Esophagus muscularis mucosa (tissue), 4 donors: ENCODE measurements at places on chromosomes 4 and X. TPM values are rescaled to one million over a fixed set of nuclear protein-coding genes. Genes with fewer than 3 reads are reported as not detected.

GSX2 gene
- total RNA-seq = not detected

- H3K27ac ChIP-seq = no peak overlapping the region
- no peak overlapping the region for H3K4me3 ChIP-seq
- H3K4me1 ChIP-seq = no peaks in the 10 kb centered on the region
- H3K27me3 ChIP-seq = no peaks in the 10 kb centered on the region
- H3K36me3 ChIP-seq = no peaks in the 10 kb centered on the region
These were observed 6.1 kb upstream of the BDH2 start for GRCh38 chr4:103105558-103106356.

DNA sequence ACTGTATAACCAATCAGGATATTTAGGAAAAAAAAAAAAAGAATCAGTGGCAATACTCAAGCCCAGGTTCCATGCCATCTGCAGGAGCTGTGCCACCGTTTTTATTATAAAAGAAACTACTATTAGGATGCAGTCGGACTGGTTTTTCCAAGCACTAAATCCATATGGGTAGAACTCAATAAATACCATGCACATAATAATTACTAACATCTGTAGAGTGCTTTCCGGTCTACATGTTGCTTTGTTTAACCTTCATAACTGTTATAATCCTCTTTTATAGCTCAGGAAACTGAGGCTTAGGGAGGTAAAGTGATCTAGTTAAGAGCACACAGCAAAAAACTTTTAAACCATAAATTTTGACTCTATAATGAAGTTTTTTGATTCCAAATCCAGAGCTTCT, 24.0 kb downstream of the ARSJ start:
- DNase-seq = no peak
- H3K4me1 ChIP-seq = peaks cover 59% of the 10 kb centered on the region
- no peak overlapping the region for H3K4me3 ChIP-seq
- no peaks in the 10 kb centered on the region for H3K27me3 ChIP-seq

- H3K27ac ChIP-seq = no peak overlapping the region
- no peaks in the 10 kb centered on the region for H3K4me1 ChIP-seq
- DNase-seq = no peak
- H3K36me3 ChIP-seq = no peaks in the 10 kb centered on the region
These were observed 983.4 kb upstream of the ADGRL3 start for GRCh38 chr4:60216752-60217151.

GCNA gene
- 1.2 TPM for total RNA-seq

SASH3 gene
- total RNA-seq = 10.4 TPM

DNA sequence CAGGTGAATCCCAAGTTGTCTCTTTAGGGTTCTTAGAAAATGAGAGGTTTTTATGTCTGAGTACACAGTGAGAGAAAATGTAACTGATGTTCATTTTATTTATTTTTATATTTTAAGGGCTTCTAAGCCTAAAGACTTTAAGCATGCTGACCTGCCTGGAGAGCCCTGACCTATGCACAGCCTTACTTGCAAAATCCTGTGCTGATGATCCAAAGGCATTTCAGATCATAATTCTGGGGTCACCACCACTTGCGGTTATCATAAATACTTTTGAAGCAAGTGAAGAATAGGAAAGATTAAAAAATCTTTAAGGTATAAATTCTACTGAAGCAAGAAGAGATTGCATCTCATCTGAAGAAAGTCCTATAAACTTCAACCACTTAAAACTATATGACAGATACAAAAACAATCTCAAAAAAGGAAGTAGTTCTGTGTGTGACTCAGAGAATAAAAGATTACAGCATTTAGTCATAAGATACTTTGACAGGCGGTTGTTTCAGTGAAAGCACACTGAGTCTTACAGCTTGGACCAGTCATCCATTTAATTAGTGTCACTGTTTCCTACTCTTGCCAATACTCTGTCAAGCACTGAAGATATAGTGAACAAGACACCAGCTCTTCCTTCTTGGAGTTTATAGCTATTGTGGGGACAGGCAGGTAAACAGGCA, 245.2 kb upstream of the DIPK2B start:
- H3K4me3 ChIP-seq = no peak overlapping the region
- peaks cover 7% of the 10 kb centered on the region for H3K4me1 ChIP-seq
- H3K27me3 ChIP-seq = no peaks in the 10 kb centered on the region
- DNase-seq = no peak
- H3K27ac ChIP-seq = peak overlapping the region; percentile 58

DNA sequence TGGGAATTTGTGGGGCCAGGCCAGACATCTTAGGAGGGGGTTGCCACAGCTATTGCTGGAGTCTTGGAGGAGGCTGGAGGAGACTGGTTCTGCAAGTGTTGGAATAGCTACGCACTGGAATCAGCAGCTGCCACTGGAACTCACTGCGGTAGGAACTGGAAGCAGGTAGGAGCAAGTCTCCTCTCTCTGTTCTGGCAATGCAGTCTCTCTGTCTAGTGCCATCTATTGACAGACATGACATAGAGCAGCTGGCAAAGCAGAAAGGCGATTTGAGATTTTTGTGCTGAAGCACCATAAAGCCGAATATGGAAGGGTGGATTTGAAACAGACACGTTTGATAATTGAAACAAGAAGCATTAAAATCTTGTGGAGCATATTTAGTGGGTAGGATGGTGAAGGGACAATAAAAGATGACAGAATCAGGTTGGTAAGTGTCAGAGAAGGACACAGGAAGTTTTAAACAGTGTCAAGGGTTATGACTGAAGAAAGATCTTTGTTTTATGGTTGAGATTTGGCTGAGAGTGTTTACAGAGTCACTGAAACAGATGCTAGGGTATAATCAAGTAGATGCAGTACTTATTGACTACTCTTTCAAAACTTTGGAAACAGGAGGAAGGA, 23.5 kb upstream of the SYNPO2 start:
- H3K4me1 ChIP-seq = peaks cover 13% of the 10 kb centered on the region
- H3K27me3 ChIP-seq = no peaks in the 10 kb centered on the region
- no peak overlapping the region for H3K27ac ChIP-seq
- no peak overlapping the region for H3K4me3 ChIP-seq
- no peaks in the 10 kb centered on the region for H3K36me3 ChIP-seq

DNA sequence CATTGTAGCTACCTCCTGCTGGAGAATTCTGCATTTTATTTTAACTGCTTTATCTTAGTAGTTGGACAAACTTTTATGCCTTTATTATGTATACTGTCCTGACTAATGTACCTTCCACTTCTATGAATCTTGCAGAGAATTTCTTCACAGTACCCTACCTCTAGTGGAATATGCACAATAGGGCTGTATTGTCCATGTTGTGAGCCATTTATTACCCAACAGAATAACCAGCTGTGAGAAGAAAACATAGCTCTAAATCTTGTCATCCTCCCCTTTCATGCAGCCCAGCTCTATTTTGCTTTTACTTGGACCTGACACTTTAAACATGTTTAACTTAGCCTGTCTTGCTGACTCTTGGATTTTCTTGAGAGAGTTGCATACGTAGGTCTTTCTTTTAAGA, 56.2 kb downstream of the MCUB start:
- no peak overlapping the region for H3K4me3 ChIP-seq
- DNase-seq = no peak
- no peaks in the 10 kb centered on the region for H3K27me3 ChIP-seq
- no peaks in the 10 kb centered on the region for H3K36me3 ChIP-seq
- no peaks in the 10 kb centered on the region for H3K4me1 ChIP-seq
- H3K27ac ChIP-seq = no peak overlapping the region

NXF2B gene
- total RNA-seq = not detected

DNA sequence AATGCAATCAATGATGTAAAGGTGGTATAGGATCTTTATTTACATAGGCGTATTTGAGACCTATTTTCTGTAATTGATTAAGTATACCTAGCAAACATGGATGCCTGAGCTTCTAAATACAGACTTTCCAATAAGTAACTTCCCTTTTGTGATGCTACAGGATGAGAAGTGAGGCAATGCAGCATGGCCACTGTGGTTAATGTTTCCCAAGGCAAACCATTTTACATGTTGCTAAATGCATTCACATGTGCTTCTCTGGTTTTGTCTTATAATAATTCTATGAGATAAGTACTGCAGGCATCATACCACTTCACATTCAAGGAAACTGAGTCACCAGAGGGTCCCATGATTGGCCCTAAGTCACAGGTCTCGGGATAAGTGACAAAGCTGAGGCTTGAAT, 35.7 kb upstream of the NKX3-2 start:
- no peak overlapping the region for H3K27ac ChIP-seq
- no peak for DNase-seq
- H3K4me1 ChIP-seq = no peaks in the 10 kb centered on the region
- peaks cover 79% of the 10 kb centered on the region for H3K36me3 ChIP-seq
- H3K4me3 ChIP-seq = no peak overlapping the region

C4orf36 gene
- total RNA-seq = 1.3 TPM

DNA sequence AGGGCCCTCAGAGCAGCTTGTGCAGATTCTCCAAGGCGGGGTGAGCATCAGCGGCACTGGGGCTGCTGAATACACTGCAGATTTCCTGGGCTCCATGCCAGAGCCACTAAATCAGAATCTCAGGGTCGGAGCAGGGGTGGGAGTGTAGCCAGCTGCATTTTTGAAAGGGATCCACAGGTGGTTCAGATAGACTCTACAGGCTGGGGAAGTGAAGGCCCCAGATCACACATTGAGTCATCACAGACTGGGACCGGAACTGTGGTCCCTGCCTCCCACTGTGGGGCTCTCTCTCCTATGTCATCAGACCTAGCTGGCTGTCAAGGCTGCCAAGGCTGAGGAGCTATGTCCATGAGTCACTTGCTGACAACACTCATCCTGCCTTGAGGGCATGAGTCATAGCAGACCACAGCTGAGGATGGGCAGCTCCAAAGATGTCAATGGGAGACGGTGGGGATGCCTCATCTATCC, 162.3 kb upstream of the MAMLD1 start:
- H3K27ac ChIP-seq = no peak overlapping the region
- no peak for DNase-seq

- peaks cover 5% of the 10 kb centered on the region for H3K4me1 ChIP-seq
- no peak overlapping the region for H3K27ac ChIP-seq
- no peaks in the 10 kb centered on the region for H3K36me3 ChIP-seq
- no peak for DNase-seq
These were observed 69.4 kb upstream of the ACSL1 start for GRCh38 chr4:184895012-184895695.

GRCh38 chr4:117063961-117064696, 21.2 kb downstream of the TRAM1L1 start:
- no peak overlapping the region for H3K4me3 ChIP-seq
- no peak overlapping the region for H3K27ac ChIP-seq
- DNase-seq = no peak

ARMCX4 gene
- 6.0 TPM for total RNA-seq

GRCh38 chr4:187071946-187072600, 348.4 kb upstream of the FAT1 start:
- no peak overlapping the region for H3K4me3 ChIP-seq
- H3K36me3 ChIP-seq = no peaks in the 10 kb centered on the region
- H3K27me3 ChIP-seq = no peaks in the 10 kb centered on the region
- no peaks in the 10 kb centered on the region for H3K4me1 ChIP-seq

- no peaks in the 10 kb centered on the region for H3K36me3 ChIP-seq
- no peak for DNase-seq
- H3K4me1 ChIP-seq = no peaks in the 10 kb centered on the region
- no peaks in the 10 kb centered on the region for H3K27me3 ChIP-seq
These were observed 37.4 kb downstream of the LHFPL1 start for GRCh38 chrX:112642349-112642748.

- no peaks in the 10 kb centered on the region for H3K36me3 ChIP-seq
- H3K27me3 ChIP-seq = no peaks in the 10 kb centered on the region
- H3K27ac ChIP-seq = peak overlapping the region; percentile 93
- no peak for DNase-seq
These were observed 4.0 kb downstream of the IGFBP7 start for GRCh38 chr4:57106181-57106580.

DNA sequence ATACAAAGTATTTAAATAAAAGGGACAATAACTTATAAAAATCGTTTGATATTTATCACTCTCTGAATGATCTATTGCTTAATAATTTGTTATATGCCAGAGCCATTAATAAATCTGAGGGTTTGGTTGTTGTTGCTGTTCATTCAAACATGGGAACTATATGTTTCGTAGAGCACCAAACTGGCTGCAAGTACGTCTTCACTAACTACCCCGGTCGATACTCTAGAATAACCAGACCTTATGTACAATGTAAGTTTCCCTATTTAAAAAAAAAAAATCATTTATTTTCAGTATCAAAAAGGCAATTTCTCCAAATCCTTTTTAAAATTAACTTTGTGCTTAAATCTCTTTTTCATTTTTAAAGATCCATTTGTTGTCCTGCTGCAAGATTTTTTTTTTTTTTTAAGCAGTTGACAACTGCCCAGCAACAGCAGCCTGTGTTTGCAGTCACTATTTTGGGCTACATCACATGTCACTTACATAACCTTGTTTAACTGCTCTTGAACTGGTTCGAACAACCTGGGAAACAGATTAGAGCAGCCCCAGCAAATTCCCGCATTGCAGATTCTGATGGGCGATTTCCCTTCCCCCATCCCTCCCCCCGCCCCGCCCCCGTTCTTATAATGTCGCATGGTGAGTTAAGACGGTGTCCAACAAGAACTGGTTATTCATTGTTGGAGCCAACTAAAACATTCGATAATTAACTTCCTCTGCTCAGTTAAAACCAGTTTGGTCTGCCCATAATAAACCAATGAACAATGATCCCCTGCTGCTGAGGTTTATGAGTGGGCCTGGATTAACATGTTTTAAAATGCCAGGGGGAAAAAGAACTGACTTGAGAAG, 238.9 kb downstream of the NR3C2 start:
- no peak for DNase-seq
- peaks cover 22% of the 10 kb centered on the region for H3K4me1 ChIP-seq
- H3K4me3 ChIP-seq = no peak overlapping the region
- H3K27me3 ChIP-seq = no peaks in the 10 kb centered on the region
- no peaks in the 10 kb centered on the region for H3K36me3 ChIP-seq
- peak overlapping the region; percentile 33 for H3K27ac ChIP-seq

CLNK gene
- not detected for total RNA-seq

- H3K27ac ChIP-seq = no peak overlapping the region
- H3K36me3 ChIP-seq = no peaks in the 10 kb centered on the region
- no peaks in the 10 kb centered on the region for H3K4me1 ChIP-seq
- H3K4me3 ChIP-seq = no peak overlapping the region
These were observed 104.2 kb upstream of the PUDP start for GRCh38 chrX:7252013-7252610.

CAPN6 gene
- 0.42 TPM for total RNA-seq

GRCh38 chr4:156969911-156970310, 1.7 kb downstream of the PDGFC start:
- H3K4me1 ChIP-seq = peaks cover 36% of the 10 kb centered on the region
- peak overlapping the region; percentile 98 for H3K27ac ChIP-seq
- no peak for DNase-seq
- no peaks in the 10 kb centered on the region for H3K27me3 ChIP-seq

GRCh38 chr4:26426892-26427291, 63.4 kb downstream of the CCKAR start:
- H3K4me1 ChIP-seq = peaks cover 5% of the 10 kb centered on the region
- no peak overlapping the region for H3K4me3 ChIP-seq
- H3K27me3 ChIP-seq = no peaks in the 10 kb centered on the region

KCNE5 gene
- total RNA-seq = not detected

VEGFC gene
- 6.3 TPM for total RNA-seq

DNA sequence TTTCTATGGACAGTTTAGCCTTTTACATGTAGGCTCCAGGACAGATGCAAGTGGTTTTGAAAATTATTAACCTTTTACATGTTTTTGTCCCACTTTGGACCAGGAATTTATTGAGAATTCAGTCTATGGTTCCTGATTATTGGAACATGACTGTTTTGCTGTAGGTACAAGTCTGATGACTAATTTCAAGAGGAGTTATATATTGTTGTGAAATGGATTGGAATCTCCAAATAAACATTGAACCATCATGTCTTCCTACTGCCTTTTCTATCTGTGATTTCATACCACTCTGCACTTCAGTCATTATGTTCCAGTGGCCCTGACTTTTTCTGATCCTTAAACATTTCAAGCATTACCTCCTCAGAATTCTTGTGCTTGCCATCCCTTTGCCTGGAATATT, 35.9 kb downstream of the TBC1D19 start:
- H3K27ac ChIP-seq = no peak overlapping the region
- no peaks in the 10 kb centered on the region for H3K4me1 ChIP-seq
- H3K36me3 ChIP-seq = no peaks in the 10 kb centered on the region
- DNase-seq = no peak
